Activated naive CD4-positive, alpha-beta T cell treated with anti-CD3 and anti-CD28 coated beads, Interleukin-2, amount 50 U/mL, for 16 hours (primary cell): ENCODE measurements at places on chromosomes 1 and 21.

GRCh38 chr1:23184212-23184934, 15.7 kb upstream of the LUZP1 start:
- no peak for DNase-seq

DNA sequence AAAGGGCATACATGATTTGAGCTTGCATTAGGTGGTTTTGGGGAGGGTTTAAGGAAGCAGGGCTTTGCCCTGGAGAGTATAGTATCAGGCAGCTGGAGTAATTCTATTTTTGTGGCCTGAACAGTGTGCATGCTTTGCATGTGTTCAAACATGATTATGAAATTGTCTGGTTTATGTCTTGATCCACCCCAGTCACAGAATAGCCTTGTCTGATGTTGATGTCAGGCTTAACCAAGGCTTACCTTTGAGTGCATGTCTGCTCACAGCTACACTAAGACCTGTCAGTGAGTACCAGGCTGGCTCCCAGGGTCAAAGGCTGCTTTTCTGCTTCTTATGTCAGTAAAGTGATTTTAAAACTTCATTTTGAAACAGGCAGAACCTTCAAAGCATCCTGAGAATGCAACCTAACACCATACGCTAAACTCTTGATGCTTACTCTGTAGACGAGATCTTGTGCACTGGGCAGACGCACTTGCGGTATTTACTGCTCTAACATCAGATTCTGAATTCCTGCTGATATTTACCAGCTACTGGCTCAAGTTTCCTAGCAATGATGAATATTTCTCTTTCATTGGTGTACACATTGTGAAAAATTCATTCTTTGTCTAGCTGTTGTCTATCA, 78.9 kb downstream of the MAP3K21 start:
- no peak for DNase-seq

DNA sequence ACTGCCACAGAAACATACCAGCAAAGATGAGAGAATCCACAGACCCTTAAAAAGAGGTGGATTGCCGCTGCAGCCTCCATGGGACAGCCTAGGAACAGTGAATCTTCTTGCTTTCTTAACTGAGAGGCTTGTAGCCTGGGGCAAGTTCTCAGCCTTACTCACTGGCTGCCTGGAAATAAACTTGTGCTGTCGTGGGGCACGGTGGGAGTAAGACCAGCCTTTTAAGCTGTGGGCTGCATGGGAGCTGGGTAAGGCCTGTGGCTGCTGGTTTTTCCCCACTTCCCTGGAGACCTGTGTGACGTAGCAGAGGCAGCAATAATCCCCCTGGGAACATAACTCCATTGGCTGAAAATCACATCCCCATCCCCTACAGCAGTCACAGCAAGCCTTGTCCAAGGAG, 30.8 kb downstream of the CD2 start:
- no peak for DNase-seq

DNA sequence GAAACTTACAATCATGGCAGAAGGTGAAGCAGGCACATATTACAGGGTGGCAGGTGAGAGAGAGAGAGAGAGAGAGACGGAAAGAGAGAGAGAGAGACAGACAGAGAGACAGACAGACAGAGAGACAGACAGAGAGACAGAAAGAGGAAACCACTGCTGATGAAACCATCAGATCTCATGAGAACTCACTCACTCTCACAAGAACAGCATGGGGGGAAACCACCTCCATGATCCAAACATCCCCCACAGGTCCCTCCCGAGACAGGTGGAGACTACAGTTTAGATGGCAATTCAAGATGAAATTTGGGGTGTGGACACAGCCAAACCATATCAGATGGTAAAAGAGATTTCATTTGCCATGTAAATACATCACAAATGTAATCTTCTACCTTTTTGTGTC, 708.1 kb downstream of the MRPL39 start:
- no peak for DNase-seq

DNA sequence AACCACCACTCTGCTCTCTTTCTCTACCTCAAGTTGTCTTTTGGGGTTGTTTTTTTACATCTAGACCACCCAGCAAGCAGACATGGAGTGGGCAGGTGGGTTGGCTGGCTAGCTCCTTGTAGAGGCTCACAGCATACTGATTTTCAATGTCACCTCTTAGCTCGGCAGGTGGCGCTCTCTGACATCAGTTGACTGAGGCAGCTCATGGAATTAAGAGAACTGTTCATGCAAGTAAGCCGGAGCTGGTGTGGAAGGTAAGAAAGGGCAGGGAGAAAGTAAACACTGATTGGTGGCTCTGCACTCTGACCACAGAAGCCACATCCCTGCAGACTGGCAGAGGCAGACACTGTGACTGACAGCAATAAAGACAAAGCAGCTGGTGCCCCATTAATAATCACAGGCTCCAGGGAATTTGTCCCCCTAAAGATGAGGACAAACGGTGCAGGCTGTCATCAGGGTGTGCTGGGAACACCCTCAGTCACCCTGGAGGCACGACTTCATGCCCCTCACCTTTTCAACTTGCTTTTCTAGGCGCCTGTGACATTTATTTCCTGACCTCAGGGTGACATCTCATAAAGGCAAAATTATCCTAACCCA, 226.8 kb downstream of the LMX1A start:
- no peak for DNase-seq

DNA sequence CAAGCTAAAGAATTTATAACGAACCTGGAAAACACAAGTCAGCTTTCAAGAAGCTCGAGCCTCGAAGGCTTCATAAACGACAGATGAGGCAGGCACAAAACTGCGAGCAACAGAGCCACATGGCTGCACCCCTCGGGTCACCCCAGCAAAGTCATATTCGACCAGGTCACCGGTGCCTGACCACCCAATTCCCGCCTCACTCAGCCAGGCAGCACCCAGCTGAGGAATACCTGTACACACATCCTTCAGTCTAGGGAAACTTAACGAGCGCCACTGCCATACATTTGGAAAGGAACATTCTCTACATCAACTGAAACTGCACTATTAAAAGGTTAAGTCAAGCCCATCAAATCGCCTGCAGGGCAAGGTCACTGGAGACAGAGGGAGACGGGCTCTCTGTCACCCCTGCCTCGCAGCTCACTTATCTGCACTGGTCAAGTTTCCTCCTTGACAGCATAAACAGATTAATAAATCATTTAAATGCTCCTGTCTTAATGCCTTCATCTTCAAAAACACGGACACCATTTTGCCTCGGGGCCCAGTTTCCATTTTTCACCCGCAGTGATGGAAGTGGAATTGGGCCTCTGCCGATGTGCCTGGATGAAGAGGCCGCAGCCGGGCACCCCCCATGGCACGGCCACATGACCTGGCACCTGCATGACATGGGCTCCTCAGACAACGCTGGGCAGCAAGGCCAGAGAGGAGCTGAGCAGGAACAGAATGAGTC, 20.6 kb downstream of the NPHP4 start:
- DNase-seq, result no peak

DNA sequence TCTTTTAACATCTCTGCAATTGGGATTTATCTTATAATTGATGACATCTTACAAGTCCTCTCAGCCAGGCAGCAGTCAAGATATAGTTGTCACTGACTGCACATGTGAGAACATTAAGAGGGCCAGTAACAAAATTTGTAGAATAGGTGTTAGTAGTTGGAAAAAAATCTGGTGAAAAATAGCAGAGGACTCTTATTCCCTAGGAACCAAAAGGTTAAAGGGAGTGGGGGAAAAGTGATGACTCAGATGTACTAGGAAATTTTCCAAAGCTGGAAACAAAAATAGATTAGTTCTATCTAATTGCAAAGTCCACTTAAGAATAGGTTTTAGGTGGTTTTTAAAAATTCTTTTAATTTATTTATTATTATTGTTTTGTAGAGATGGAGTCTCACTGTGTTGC, 3.6 kb downstream of the NUP210L start:
- DNase-seq, result no peak

DNA sequence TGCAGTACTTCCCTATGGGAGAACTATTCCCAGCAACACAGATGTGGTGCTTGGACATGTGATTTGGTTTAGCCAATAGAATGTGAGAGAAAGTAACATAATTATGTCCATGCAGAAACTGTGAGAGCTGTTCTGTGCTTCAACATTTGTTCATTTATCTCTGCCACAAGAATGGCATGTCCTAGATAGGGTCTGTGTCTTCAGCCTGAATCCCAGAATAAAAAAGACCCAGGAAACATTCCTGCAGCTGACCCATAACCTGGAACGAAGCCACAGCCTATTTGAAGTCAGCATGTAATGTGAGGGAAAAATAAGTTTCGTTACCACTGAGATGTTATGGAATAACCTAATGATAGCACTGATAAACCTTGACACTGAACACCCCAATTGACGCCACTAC, 552.0 kb upstream of the USP24 start:
- DNase-seq, result no peak

- DNase-seq, result no peak
These were observed 92.0 kb downstream of the KIF1B start for GRCh38 chr1:10302416-10302815.
